ENCODE measurements at places on chromosomes 5 and 9. TPM values are rescaled to one million over a fixed set of nuclear protein-coding genes. Genes with fewer than 3 reads are reported as not detected.

ARL14EPL gene
- total RNA-seq, result not detected

MYOZ3 gene
- 0.79 TPM for total RNA-seq

ERBIN gene
- 77.8 TPM for total RNA-seq

CATSPER3 gene
- total RNA-seq, result 0.42 TPM

DNA sequence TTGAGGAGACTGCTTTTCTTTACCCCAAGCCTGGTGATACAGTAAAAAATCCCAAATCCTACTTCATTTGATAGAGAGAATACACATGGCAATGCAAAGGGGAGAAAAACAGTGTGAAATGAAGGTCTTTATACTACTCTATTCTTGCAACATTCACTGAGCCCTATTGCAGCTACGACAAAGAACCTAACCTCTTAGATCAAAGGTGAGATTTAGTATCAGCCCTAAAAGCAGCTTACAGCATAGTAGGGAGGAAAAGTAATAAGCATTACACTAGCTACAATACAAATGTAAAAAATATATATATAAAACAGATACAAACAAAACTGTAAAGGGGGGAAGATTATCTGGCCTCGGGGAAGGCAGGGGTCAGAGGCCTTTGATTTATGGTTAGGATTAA is 147.1 kb downstream of the MAPKAP1 start:
- H3K36me3 ChIP-seq, result peaks cover 9% of the 10 kb centered on the region
- peaks cover 5% of the 10 kb centered on the region for H3K4me1 ChIP-seq
- H3K27ac ChIP-seq, result no peak overlapping the region
- no peaks in the 10 kb centered on the region for H3K27me3 ChIP-seq
- H3K4me3 ChIP-seq, result no peak overlapping the region

DNA sequence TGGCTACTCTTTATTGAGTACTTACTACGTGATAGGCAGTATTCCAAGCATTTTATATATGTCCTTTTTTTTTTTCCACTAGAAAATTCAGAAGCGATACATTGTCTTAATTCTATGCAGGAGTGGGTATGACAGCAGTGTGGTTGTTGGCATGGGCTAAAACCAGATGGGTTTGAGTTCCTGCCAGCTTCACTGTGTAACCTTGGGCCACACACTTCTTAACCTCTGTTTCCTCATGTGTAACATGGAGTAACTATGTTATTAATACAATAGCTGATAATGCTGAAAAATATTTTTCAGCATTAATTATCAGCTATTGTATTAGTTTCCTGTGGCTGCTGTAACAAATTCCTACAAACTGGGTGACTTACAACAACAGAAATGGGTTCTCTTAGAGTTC is 12.0 kb downstream of the SNX18 start:
- no peaks in the 10 kb centered on the region for H3K36me3 ChIP-seq
- H3K4me1 ChIP-seq, result peaks cover 33% of the 10 kb centered on the region
- DNase-seq, result no peak
- H3K27ac ChIP-seq, result no peak overlapping the region
- no peak overlapping the region for H3K4me3 ChIP-seq
- no peaks in the 10 kb centered on the region for H3K27me3 ChIP-seq

DNA sequence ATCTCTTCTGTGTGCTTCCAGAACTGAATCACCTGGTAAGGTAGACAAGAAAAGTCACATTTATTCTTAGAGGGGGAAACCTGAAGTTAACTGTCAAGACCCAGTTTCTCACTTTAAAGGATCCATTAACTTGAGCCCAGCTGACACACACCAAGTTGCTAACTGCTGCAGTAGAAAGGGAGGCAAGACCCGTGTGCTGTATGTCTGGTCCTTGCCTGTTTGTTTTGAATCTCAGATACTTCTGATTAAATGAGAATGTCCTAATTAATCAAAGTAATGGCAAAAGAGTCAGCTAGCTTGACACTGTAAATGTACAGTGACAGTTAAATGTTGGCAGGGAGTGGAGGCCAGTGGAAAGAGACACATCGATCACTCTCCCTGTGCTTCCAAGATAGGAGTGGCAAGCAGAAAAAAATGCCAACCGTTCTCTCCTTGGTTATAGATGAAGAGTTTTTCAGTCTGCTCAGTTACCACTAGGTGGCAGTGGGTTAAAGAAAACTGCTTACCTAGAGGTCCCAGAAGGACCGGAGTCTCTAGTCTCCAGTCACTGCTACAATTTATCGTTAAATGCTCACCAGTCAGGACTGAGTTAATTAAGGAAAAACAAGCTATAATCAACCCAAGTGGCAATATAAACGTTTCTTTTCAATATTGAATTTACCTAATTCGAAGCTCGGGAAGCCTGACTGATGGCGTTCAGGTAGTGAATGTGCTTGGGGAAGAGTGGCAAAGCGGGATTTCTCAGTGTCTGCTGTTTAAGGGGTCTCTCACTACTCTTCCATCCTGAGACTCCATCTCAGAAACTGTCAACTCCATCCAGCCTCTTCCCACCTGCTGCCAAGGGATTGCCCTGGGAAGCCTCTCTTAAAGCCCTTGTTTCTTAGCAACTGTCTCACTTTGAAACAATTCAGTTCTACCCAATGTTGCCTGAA is 18.4 kb downstream of the LSM11 start:
- no peak overlapping the region for H3K27ac ChIP-seq
- no peak overlapping the region for H3K4me3 ChIP-seq
- no peak for DNase-seq
- no peaks in the 10 kb centered on the region for H3K27me3 ChIP-seq
- H3K36me3 ChIP-seq, result peaks cover 18% of the 10 kb centered on the region

Data from left lung (tissue), 14 donors.